Activated CD8-positive, alpha-beta memory T cell treated with anti-CD3 and anti-CD28 coated beads, Interleukin-2, amount 50 U/mL, for 48 hours (primary cell): ENCODE measurements at places on chromosomes 7 and 10.

GRCh38 chr7:27110186-27111031 lies 7.9 kb upstream of the HOXA2 start:
- DNase-seq = peak; percentile 33

GRCh38 chr10:112132435-112132834 lies 51.1 kb downstream of the GPAM start:
- DNase-seq = no peak

GRCh38 chr7:47525066-47525623 lies 56.8 kb downstream of the TNS3 start:
- no peak for DNase-seq

GRCh38 chr10:49362596-49363260 lies 33.2 kb downstream of the DRGX start:
- DNase-seq = no peak

GRCh38 chr10:28444031-28444430 lies 88.9 kb upstream of the WAC start:
- no peak for DNase-seq

DNA sequence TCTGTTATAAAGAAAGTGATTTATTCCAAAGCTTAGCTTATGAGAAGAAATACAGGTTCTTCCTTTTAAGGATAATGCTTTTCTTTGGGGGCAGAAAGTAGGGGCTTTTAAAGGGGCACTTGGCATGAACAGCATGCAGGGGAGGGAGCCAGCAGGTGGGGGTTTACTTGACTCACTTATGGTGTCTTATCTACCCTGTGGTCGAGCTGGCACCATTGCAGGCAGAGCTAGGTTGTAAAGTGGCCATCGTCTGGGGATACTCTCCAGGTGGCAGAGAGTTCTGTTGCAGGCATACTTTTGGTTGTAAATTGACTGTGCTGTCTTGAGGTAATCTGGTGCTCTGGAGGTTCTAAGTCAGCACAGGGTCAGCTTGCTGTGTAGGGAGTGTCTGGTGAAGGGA lies 26.3 kb upstream of the IFRD1 start:
- DNase-seq = no peak

DNA sequence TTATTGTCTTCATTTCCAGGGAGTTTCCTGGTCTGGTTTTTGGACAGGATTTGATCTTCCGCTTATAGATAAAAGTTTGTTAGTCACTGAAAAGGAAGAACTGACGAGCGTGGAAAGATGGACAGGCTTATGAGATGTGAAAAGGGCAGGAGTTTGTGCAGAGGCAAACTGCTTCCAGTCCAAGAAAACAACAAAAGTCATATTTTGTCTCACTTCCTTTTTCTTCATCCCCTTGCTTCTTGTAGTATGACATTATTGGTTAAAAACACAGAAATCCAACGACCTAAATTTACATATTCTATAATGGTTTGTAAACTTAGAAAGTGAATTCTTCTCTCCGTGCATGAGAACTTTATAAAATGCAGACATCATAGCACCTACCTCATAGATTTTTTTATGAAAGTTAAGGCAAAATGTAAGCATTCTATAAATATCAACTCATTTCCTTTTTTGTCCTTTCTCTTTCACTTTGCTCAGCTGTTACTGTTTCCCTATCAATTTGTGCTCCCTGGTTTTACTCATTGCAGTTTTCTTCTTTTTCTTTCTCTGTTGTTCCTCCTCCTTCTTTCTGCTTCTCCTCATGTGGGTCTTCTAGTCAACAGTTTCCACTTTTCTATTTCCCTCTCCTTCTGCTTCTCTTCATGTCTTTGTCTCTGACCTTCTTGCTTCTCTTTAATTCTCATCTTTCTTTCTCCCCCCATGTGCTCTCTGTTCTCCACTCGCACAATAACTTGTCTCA lies 370.2 kb downstream of the ARL4A start:
- DNase-seq = no peak

DNA sequence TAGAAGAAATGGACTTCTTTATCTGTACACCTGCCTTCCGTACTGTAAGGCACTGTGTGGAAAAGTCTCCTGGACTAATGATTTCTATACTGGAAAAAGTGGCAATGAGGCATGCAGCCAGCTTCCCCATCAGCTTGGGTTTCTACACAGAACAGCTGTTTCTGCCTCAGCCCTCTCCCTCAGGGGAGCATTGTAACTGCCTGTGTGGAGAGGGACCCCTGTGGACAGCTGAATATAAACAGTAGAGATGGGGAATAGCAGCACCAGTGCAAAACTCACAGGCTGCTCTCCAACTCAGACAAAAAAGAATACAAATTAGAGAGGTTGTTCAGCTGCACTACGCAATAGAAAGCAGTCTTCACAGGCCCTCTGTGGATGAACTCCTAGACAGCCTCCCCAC lies 451.3 kb upstream of the MBL2 start:
- DNase-seq = no peak

GRCh38 chr10:114544045-114544659 lies 113.9 kb downstream of the ABLIM1 start:
- peak; percentile 79 for DNase-seq

DNA sequence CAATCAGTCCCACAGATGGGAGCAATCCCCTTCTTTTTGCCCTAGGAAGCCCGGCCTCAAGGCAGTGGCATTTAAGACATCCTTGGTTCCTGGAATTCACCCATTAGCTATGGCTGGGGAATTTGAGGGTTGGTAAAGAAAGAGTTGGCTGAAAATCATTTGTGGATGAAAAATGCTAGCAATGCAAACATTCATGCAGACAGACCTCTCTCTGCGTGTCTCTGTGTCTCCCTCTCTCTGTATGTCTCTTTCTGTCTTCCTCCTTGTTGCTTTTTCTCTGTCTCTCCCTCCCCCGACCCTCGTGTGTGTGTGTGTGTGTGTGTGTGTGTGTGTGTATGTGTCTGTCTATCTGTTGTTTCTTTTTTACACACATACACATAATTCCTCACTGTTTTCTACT lies 19.4 kb downstream of the LDB3 start:
- no peak for DNase-seq

- DNase-seq = peak; percentile 77
Measured at GRCh38 chr10:79202188-79203013, 133.6 kb downstream of the ZMIZ1 start.

- DNase-seq = no peak
Measured at GRCh38 chr7:12583176-12583575, 12.7 kb downstream of the SCIN start.

DNA sequence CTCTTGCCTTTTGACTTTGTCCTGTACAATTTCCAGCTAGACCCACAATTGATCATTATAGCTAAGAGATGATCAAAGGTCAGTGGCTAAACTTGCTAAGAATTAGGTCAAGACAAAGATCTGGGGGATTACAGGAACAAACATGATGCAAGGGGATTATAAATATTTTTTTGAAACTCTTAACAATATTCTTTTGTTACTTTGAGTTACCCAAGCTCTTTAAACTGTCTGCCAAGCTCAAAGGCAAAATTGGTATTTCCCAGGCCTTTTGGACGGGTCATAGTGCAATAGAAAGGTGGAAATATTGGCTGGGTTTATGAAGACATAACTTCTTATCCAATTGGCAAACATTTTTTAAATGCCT lies 23.4 kb downstream of the TBXAS1 start:
- DNase-seq = no peak
